NCI-H2171 treated with DMSO at 0.1 percent for 48 hours (cell line): ENCODE measurements at places on chromosomes 7 and 10.

GRCh38 chr10:93039721-93040120, 20.9 kb upstream of the CYP26C1 start:
- no peak for DNase-seq

GRCh38 chr7:53119514-53119941, 84.1 kb downstream of the POM121L12 start:
- no peak for DNase-seq

DNA sequence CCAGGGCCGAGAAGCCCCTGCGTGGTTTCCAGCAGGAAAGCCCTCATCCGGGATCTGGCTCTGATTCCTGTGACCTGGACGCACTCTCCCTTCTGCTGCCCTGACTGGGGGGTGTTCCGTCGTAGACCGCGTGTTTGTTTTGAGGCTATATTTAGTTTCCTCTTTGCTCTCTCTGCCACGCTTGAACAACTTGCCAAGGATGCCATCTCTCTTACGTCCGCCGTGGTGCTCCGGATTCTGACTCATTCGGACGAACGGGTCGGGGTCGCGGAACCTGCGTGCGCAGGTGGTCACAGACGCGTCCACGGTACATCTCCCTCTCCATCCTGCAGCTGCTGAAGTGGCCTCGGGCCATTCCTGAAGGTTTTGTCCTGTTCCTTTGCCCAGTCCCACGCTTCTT, 10.4 kb upstream of the SORCS3 start:
- DNase-seq = no peak

GRCh38 chr7:157875230-157876179, 538.7 kb downstream of the DNAJB6 start:
- DNase-seq = no peak

DNA sequence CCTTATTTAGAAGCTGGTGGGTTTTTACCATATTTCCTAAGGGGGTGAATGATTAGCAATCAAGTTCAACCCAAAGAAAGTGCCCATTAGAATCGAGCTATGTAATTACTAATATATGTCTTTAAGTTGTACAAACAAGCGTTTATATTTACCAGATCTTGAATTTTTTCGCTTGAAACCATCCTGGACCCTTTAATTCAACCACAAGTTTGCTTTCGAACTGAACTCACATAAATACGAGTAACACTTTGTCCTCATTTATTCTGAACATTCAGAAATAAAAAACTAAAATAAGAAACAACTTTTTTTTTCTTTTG, 1.5 kb downstream of the SRI start:
- no peak for DNase-seq

GRCh38 chr7:155191901-155192478, 105.7 kb upstream of the INSIG1 start:
- DNase-seq = no peak

- DNase-seq = no peak
These were observed 634.7 kb upstream of the AUTS2 start for GRCh38 chr7:68963552-68963951.

DNA sequence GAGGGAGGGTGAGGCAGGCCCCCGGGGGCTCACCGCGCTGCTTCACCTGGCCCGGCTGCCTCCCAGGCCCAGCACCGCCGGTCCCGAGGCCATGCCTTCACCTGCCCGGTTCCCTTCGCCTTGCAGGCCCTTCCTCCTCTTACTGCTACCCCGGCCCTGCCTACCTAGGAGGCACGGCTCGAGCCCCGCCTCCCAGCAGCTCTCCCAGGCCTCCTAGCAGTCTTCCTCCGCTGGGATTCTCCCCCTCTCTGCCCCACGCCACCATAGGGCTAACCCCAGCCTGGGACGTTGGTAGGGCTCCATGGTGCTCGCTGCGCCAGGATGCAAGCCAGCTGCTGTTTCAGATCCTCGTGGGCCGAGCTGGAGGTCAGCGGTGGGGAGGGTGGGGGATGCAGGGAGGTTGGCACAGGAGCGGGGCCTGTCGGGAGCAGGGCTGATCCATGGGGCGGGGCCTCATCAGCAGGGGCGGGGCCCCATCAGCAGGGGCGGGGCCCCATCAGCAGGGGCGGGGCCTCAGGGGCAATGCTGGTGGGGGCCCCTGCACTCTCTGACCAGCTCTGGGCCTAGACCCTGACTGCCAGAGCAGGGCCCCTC, 63.3 kb downstream of the RASGEF1A start:
- no peak for DNase-seq

DNA sequence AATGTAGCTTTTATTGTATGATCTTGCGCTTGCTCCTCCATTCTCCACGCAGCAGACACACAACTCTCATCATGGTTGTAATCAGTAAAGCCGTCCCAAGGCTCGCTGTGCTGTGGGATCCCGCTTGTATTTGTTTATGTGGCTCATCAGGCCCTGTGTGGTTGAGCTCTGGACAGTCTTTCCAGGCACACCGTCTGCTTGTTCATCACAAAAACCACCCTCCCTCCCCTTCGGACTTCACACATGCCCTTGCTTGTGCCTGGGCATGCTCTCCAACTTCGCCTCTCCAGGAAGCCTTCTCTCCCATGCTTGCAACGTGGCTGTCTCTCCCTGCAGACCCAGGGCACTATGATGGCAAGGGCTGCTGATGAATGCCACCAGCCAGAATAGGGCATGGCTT, 62.4 kb downstream of the HK1 start:
- no peak for DNase-seq

DNA sequence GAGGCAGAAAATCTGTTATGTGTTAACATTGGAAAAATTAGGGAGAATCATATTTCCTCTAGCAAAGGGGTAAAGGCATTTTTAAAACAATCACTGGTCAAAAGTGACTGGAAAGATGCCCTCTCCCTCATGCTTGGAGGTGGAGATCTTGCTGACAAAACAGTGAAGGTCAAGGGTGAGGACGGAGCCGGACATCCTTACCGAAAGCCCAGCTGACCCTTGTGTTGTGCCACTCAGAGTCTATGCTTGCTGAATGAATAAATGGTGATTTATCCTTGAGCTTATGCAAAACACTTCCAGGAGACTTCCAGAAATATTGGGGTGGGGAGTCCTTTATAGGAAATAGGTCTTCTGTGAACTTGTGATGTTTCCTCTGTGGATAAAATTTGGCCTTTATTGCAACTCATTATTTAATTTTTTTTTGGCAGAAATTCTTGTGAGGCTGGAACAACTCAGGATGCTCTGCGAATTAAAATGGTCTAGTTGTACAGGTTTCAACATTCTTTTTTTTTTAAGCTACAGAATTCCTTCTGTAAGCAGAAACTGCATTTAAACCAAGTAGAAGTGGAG, 28.3 kb upstream of the ELMO1 start:
- no peak for DNase-seq

DNA sequence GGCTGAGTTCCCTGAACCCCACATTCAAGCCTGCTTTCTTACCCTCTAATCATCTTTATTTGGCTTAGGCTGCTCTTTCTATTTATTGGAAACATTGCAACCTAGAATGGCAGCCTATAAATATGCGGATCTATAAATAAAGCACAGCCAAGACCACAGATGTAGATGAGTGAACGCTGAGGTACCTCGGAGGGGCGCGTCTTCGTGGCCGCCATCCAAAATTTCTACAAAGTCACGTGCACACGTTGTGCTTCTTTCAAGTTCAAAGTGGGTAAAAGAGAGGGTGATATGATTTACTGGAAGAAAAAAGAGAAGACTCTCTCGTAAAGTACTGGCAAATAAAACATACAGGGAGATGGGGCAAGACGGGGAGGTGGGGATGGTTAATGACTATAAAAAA, 132.6 kb upstream of the RSU1 start:
- no peak for DNase-seq

DNA sequence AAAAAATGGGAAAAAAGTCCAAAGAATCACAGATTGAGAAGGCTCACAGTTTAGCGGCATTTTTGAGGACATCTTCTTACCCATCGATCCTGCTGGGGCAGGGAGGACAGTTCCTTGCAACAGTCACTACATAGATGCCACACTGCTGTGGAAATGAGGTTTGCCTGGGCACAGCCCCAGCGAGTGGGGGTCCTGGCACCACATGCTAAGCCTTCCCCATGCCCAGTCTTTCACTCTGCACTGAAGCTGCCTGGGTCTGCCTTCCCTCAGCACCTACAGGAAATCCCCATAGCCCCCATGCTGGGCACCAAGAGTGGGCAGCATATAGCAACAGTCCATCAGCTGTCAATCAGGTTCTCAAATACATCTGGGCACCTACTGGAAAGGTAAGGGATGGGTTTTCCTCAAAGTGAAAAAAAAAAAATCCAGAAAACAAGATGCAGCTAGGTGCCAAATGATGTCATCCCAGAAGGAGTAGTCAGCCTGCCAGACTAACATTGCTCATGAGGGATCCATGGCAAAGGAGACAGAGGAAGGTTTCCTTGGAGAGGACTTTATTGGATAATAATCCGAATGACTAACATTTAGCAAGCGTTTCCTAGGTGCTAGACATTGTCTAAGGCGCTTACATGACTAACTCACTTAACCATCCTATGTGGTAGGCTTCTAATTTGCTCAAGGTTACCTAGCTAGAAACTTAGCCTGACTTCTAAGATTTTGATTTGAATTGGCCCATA, 125.7 kb upstream of the CXCL12 start:
- no peak for DNase-seq

GRCh38 chr10:89144836-89145235, 62.3 kb downstream of the CH25H start:
- no peak for DNase-seq

DNA sequence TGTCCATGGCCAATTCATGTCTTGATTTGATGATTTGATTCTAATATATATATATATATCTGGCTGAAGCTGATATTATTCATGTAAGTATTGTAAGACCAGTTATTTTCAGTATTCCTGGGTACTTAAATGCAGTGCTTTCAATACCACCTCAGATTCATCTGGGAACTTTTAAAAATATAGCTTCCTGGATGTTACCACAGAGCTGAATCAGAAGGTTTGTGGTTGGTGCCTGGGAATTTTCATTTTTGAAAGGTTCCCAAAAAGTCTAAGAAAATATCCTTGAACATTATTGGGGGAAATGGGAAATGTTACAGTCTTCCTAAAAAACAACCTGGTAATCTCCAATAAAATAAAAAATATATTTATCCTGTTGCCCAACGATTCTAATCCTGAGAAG, 10.7 kb upstream of the PPP3CB start:
- no peak for DNase-seq

DNA sequence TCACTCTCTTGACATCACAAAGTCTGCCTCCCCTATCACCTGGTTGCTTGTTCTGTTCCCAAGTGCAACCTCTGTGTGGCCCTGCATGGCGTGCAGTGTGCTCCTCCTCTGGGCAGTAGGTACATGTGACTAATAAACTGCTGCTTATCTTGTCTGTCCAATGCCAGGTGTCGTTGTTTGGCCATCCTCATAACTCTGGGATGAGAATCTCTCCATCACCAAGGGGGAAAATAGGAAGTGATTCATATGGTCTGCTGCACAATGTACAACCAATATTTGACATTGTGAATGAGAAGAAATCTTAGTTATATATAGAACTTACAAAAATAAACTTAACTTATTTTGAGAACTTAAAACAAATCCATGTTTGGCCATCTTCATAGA, 135.2 kb downstream of the INHBA start:
- DNase-seq = no peak

GRCh38 chr7:37901236-37901827, 15.3 kb downstream of the SFRP4 start:
- DNase-seq = peak; percentile 70

DNA sequence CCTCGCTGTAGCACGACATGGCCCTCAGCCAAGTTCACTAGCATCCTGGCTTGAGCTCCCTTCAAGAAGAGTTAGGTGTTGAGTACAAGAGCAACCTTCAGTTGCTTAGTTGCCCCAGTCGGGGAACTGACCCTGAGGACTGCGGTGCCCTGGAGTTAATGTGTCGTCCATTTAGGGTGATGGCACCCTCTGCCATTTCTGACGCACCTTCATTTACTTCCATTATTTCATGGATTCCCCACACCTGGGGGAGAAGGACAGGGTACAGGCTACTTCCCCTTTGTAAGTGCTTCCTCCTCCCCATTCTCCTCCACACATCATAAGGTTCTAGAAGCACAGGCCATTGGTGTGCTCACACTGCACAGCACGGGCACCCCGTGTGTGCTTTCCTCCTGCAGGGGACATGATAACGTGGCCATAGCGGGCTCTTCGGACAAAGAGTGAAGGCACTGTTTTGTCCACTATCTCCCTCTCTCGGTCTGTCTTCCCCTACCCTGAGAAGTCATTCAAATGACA, 1.8 kb downstream of the ALOX5 start:
- DNase-seq = no peak

DNA sequence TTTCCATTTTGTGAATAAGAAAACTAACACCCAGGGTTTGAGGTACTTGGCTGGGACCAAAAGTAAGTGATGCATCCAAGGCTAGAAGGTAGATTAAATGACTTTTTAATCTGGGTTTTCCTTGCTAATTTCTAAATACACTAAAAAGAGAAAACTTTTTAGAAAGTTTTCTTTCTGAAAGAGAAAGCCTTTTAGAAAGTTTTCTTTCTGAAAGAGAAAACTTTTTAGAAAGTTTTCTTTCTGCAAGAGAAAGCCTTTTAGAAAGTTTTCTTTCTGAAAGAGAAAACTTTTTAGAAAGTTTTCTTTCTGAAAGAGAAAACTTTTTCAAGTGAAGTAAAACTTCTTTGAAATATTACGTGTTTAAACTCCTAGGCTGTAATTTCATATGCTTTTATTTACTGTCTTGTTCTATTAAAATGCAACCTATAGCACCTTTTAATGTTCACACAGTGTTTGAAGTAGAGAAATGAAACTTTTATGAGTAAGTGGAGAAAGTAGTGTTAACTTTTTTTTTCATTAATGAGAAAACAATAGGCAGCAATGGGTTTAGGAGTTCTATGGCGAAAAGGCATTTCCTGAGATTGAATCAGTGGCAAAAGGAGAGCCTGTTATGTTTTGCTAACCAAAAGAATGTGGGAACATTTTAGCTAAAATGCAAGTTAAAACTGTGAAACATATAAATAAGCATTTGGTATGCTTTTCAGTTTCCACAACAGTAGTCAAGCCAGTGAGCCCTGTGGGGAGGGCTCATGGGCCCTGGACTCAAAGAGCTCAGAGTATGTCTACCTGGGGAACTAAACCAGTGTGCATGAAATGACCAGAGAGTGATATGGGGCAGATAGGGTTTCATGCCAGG, 103.7 kb downstream of the RBM20 start:
- DNase-seq = no peak

GRCh38 chr7:1514407-1514806, 10.2 kb upstream of the INTS1 start:
- DNase-seq = no peak

DNA sequence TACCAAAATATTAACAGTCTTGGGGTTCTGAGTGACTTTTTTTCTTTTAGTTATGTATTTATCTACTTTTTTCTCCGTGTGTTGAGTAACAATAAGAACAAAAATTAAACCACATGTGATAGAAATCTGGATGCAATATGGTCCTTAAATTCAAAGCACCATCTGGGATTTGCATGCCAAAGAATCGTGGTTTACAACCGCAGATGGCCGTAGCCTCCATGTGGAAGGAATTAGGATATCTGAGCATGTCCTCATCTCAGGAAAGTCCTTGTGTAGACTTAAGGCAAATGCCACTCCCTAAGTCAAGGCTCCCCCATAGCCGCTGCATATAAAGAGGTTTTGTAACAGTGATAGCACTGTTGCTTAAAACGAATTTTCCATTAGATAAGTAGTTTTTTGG, 304.0 kb downstream of the ZEB1 start:
- DNase-seq = peak; percentile 52

- no peak for DNase-seq
These were observed 36.1 kb downstream of the RALA start for GRCh38 chr7:39659356-39660013.

- no peak for DNase-seq
These were observed 28.2 kb downstream of the NDUFB2 start for GRCh38 chr7:140724706-140725105.
